Right lung (tissue), 10 donors: ENCODE measurements at places on chromosomes 7 and 10.

GRCh38 chr7:154915600-154915999, 87.3 kb downstream of the PAXIP1 start:
- DNase-seq = no peak

- DNase-seq = peak; percentile 39
Measured at GRCh38 chr7:31027161-31027965, 24.7 kb upstream of the ADCYAP1R1 start.

GRCh38 chr10:99057936-99058690, 177.5 kb downstream of the HPSE2 start:
- DNase-seq = no peak

DNA sequence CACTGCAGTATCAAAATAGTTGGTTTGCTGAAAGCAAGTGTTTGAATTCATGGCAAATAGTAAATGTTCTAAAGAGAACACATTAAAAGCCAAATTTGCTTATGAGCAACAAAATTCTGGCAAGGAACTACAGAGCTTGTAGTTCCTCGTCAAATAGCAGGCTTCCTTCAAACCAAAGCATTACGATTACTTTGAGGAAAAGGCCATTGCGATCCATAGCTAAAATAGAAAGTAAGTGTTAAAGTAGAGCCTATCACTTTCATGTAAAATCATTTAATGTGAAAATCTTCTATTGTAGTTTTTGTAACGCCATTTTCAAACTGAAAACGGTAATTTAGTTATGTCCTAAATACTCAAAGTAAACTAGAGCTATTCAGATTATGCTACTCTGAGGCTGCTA, 20.1 kb downstream of the CACNA2D1 start:
- DNase-seq = no peak

DNA sequence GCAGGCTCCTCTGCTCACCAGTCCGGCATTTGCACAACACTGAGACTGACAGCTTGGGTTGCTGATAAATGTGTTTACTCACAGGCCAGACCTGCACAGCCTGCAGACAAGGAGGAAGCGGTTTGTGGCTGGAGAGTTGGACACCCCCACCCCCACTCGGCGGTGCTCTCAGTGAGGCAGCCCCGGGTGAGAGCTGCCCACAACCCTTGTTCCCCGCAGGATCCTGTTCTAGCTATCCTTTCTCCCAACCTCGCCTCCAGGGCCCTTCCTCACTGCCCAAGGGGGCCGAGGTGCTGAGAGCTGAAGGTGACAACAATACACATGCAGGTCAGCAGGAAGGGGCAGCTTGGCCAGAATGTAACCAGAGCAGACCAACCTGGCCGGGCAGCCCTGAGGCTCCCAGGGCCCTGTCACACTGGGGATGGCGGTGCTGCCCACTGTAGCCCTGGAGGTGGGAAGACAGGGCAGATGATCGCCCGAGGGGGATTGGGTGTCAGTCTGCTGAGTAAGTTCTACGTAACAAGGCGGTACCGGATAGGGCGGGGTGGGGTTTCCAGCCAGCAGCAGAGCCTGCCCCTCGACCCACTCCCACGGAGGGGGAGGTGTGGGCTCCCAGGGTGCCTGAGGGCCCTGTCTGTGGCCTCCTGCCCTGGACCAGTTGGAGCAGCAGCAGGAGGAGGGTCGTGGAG, 2.1 kb upstream of the ADAM8 start:
- DNase-seq = no peak

GRCh38 chr10:85012305-85012704, 683.9 kb downstream of the CCSER2 start:
- DNase-seq = no peak

- peak; percentile 65 for DNase-seq
Measured at GRCh38 chr10:62083412-62084267, 182.1 kb downstream of the ARID5B start.

GRCh38 chr10:34423673-34424625, 391.1 kb downstream of the PARD3 start:
- DNase-seq = no peak

DNA sequence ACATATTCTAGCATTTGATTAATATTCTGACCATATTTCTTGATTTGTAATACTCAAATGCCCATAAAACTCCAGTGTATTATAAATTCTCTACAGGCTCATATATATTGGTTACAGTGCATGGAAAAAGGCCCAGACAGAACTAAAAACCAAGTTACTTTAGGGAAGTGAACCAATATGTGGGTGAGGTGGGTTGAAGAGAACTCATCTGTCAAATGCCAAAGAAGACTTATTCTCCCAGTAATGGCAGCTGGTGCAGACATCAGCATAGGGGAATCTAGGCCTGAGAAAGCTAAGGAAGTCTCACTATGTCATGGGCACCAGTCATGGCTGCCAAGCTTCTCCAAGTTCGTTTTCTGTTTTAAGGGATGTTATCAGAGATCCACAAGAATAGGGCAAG, 30.6 kb downstream of the ZNF248 start:
- no peak for DNase-seq

DNA sequence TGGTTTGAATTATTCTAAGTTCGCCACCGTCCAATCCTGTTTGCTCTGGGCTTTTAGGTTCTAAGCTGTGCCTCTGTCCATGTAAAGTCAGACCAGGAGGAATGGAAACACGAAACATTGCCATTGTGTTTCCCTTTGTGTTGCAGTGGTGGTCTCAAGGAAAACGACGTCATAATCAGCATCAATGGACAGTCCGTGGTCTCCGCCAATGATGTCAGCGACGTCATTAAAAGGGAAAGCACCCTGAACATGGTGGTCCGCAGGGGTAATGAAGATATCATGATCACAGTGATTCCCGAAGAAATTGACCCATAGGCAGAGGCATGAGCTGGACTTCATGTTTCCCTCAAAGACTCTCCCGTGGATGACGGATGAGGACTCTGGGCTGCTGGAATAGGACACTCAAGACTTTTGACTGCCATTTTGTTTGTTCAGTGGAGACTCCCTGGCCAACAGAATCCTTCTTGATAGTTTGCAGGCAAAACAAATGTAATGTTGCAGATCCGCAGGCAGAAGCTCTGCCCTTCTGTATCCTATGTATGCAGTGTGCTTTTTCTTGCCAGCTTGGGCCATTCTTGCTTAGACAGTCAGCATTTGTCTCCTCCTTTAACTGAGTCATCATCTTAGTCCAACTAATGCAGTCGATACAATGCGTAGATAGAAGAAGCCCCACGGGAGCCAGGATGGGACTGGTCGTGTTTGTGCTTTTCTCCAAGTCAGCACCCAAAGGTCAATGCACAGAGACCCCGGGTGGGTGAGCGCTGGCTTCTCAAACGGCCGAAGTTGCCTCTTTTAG, 46.3 kb upstream of the DMBT1 start:
- no peak for DNase-seq

GRCh38 chr10:69223028-69223342, 2.9 kb downstream of the HKDC1 start:
- DNase-seq = no peak

- DNase-seq = no peak
Measured at GRCh38 chr7:28078036-28078901, 102.3 kb downstream of the JAZF1 start.
